Activated T-cell treated with anti-CD3 and anti-CD28 coated beads, Interleukin-2, amount 50 U/mL, for 1 hour (primary cell): ENCODE measurements at places on chromosomes 5 and 9.
A peak's percentile ranks its signal among the peaks of the same experiment; 100 is the strongest.

GRCh38 chr5:174022384-174023095 is 23.0 kb upstream of the NSG2 start:
- DNase-seq = no peak

DNA sequence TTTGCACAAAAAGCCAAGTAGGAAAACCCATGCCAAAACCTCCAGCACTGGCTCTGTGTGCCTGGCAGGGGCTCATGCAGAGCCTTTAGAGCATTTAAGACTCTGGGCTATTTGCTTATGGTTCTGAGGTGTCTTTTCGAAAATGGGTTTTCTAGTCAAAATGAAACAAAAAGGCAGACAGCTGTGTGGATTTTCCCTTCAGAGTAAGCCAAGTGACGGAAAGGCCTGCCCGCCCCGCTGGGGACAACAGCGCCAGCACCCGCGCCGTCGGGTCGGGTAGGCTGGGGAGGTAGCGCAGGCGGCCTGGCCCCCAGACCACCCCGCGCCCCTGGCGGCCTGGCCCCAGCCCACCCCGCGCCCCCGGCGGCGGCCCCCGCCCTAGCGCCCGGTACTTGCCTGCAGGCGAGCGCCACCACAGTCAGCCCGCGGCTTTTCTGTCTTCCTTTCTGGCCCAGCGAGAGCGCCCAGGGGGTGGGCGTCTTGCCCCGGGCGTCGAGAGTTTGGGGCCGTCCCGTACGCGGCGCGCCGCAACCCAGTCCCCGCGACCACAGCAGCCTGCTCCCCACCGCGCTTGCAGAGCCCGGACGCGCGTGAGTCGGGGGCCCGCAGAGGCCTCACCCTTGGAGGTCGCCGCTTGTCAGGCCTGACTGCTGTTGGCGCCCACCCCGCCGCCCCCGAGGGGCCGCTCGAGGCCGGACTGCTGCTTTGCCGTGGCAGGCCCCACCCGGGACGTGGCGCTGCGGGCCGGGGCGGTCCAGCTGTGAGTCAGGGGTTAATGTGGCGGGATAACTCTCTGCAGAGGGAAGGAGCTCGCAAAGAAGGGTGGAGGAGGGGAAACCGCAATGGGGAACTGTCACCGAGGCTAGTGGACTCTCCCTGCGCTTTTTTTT is at the start of gene TICAM2:
Gene TICAM2 (minus strand): TSS at position 779 of the 890 bp plus-strand sequence. CDS start 21,223 bp downstream, outside the sequence.
- DNase-seq = peak; percentile 67

- DNase-seq = no peak
These were observed 759.3 kb upstream of the TYRP1 start for GRCh38 chr9:11933926-11934325.

DNA sequence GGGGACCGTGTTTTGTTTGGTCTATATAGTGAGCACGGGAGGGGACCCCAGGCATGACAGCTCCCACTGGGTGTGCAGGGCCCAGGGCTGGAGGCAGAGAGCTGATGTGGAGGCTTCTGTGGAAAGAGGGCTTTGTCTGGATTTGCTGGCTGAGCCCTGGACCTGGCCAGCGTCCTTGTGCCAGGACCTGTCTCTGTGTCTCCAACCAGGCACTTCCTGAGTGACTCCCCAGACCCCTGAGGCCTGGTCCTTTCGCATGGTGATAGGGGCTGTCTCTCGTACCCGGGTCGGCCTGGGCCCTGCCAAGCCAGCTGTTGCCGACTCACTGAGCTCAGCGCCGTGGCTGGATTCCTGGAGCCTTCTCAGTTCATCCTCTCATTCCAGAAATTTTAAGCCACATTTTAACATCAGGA is 77.6 kb downstream of the ADAMTS2 start:
- DNase-seq = no peak

DNA sequence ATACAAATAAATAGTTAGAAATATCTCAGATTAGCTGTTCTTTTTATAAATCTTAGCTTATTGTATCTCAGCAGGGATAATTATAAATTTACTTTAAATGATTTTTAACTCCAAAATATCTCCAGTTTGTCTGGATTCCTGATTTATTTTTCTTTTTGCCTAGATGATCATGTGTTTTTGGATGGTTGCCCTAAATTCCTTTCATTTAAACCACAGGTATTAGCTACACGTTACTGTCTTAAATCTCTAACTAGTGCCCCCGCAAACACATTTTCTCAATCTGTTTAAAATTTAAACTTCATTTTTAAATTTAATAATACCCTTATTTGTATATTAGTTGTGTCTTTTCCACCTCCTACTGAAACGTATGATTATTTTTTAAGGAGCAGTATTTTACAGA is 5.6 kb downstream of the FER start:
- no peak for DNase-seq

GRCh38 chr5:39475159-39475571 is 50.4 kb upstream of the DAB2 start:
- no peak for DNase-seq

DNA sequence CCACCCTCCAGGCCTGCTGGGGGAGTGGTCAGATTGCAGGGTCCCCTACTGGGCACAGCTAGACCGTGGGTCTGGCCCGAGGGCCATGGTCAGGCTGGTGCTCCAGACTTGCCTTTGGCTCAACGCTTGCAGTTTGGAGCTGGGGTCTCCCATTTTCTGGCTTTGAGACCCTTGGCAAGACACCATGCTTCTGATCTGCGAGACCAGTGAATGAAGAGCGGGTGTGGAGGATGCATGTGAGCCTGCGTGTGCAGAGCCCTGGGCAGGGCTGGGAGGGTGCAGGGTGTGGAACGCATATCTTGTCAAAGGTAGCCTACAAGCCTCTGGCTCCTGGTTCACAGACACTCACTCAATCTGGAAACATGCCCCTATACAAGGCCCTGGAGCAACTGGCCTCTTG is 6.1 kb upstream of the MRNIP start:
- no peak for DNase-seq

DNA sequence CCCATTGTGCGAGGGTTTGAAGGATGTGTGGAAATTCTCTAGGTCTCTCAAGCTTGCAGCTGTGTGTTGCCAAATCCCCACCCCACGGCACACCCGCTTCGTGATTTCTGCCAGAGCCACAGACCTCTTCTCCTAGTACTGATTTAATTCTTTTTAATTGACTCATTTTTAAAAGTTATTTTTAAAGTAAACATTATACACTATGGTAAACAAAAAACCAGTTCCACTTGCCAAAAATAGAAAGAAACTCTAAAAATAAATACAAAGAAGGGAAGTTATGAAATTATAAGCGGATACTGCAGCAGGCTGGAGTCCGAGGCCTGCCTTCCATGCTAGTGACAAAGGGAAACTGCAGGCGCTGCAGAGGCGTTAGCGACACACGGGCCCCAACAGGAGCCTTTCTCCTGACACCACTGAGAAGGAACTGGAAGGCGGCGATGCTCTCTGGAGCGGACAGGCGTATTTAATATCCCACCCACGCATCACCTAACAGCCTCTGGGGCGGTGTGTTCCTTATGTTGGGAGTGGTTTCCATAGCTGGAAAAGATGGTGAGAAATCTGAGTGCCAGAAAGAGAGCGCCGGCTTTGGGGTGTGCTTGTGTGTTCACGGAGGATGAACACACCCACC is 122.5 kb downstream of the COL23A1 start:
- DNase-seq = no peak

DNA sequence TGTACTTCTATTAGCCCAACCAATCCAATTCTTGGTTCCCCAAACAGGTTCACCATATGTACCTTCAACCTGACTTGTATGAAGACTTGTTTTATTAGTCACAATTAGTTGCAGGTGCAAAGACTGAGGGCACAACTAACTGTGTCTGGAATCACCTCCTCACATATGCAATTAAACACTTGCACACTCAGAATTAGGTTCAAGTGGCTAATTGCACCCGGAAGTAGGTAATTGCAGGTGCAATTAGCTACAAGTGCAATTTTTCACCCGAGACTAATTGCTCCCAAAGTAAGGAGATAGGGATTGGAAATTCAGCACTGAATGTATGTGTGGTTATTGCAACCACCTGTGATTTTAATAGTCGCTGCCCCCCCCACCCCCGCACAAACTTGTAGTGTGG is 338.9 kb downstream of the ZSWIM6 start:
- DNase-seq = no peak

DNA sequence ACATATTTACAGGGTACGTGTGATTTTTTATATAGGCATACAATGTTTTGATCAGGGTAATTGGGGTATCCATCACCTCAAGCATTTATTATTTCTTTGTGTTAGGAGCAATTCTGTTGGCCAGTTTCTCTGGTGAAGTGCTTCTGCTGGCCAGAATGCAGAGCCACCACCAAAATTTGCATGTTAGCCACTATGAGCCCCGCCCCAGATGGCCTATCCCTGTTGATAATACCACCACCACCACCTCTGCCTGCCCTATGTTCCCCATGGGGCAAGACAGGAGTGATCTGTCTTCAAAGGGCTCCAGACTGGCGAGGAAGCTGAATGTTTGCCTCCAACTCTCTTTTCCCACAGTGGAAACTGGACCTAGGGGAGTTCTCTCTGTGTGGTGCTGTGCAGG is 26.0 kb upstream of the JAK2 start:
- no peak for DNase-seq

DNA sequence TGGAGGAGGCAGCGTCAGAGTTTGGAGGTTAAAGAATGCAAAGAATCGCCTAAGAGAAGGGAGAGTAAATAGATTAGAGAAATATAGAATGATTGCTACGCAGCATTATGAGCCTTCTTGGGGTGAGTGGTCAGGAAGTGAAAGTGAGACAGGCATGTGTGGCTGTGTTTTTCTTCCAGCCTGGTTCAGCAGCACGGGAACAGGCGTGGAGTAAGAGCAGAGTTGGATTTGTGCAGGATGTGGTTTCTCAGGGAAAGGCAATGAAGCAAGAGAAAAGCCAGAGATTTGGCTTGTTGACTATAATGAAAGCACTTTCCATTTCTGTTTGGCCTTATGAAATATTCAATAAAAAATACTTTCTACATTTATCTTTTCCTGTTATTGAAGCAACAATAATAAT is 34.3 kb upstream of the FRMD3 start:
- DNase-seq = no peak

GRCh38 chr5:54388811-54389210 is 66.7 kb upstream of the HSPB3 start:
- DNase-seq = no peak

DNA sequence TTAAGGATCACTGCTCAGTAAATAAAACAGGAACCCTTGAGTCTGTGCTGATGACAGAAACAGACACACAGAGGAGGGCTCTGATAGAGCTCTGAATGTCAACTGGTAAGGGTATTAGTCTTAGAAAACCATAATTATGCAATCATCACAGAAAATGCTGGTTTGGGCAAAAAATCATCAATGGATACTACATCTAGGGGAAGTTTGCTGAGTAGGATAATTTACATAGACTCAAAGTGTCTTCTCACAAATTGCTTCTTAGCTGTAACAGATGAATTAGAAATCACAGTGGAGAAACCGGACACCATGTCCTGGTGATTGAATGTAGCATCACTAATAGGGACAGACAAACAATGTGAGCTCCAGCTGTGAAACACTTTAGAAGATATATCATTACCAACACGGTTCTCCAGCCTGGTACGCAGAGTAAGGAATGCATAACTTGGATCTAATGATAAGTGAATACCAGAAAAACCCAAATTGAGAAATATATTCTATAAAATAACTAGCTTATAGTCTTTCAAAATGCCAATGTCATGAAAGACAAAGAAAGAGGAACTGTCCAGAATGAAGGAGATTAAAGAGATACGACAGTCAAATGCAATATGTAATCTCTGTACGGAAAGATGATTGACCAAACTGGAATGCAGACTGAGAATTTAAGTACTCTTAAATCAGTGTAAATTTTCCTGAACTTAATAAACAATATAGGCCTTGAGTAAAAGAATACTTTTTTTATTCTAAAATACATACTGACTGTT is 17.3 kb downstream of the CHD1 start:
- no peak for DNase-seq

- no peak for DNase-seq
These were observed 43.7 kb downstream of the FGF18 start for GRCh38 chr5:171462928-171463861.

GRCh38 chr5:77255617-77256016 is 45.1 kb downstream of the PDE8B start:
- no peak for DNase-seq

GRCh38 chr9:114123031-114123977 is 24.2 kb upstream of the KIF12 start:
- no peak for DNase-seq

DNA sequence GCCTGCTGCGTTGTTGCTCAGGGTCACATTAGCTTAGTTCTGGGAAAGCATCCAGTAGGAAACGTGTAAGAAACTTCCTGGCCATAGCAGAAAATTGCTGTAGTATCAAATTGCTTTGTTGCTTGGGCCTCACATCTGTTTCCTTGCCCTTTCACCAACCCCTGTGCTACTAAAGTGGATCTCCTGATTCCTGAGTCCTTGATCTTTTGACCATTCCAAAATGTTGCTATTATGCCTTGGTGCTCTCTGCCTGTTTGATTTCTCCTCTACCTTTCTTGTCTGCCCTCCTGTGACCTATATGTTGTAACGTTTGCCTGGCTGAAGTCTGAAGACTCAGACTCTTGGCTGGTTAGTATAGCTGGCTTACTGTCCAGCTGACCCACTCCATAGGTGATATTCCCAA is 350.5 kb downstream of the ADGRV1 start:
- no peak for DNase-seq

DNA sequence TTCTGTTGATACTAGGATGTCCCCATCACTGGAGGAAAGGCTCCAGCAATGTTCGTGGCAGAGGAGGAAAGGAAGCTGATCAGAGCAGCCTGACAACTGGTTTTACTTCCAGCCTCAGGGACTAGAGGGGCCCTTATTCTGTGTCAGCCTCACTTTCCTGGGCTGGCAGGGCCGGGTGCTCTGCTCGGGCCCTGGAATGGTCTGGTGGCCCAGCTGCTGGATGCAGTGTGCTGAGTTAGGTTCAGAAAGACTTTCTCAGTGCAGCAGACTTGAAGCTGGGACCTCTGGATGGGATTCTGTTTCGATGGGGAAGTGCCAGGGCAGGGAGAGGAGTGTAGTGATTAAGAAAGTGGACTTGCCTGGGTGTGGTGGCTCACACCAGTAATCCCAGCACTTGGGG is 81.0 kb downstream of the MACROH2A1 start:
- no peak for DNase-seq

- DNase-seq = no peak
These were observed 1096.3 kb upstream of the DMAC1 start for GRCh38 chr9:8895861-8896224.
